Posterior vena cava (tissue), 2 donors: ENCODE measurements at places on chromosomes 12 and 14. TPM values are rescaled to one million over a fixed set of nuclear protein-coding genes. Genes with fewer than 3 reads are reported as not detected.

The CBX5 gene
- total RNA-seq = 56.2 TPM

The PRB2 gene
- total RNA-seq = not detected

The OTUB2 gene
- 1.2 TPM for total RNA-seq

The GPRC5D gene
- total RNA-seq = not detected

The FGFR1OP2 gene
- total RNA-seq = 46.1 TPM

The FGF6 gene
- total RNA-seq = not detected

The ZC3H10 gene
- 7.9 TPM for total RNA-seq

The CHPT1 gene
- 45.6 TPM for total RNA-seq

The CCDC197 gene
- total RNA-seq = not detected

The ESR2 gene
- total RNA-seq = 0.14 TPM

The SMCO2 gene
- total RNA-seq = not detected

The SIX6 gene
- total RNA-seq = not detected

The PTHLH gene
- total RNA-seq = 1.8 TPM

The GRIP1 gene
- total RNA-seq = 6.8 TPM

The CKAP4 gene
- 71.8 TPM for total RNA-seq

The GPR137C gene
- 0.32 TPM for total RNA-seq

The ZC2HC1C gene
- 2.3 TPM for total RNA-seq

The B4GALNT1 gene
- total RNA-seq = 4.3 TPM

The CLEC9A gene
- not detected for total RNA-seq
